ENCODE measurements at places on chromosomes 1 and 21. TPM values are rescaled to one million over a fixed set of nuclear protein-coding genes. Genes with fewer than 3 reads are reported as not detected.

Gene PLEKHG5
- polyA plus RNA-seq = 12.6 TPM

Gene MTARC2
- polyA plus RNA-seq = 53.3 TPM

Gene MAP3K6
- 10.1 TPM for polyA plus RNA-seq

Gene CLCA4
- not detected for polyA plus RNA-seq

Gene HENMT1
- 9.4 TPM for polyA plus RNA-seq

Gene PTPRC
- 5.4 TPM for polyA plus RNA-seq

Gene LORICRIN
- not detected for polyA plus RNA-seq

Gene ABCG1
- polyA plus RNA-seq = 8.5 TPM

Gene PHTF1
- 24.8 TPM for polyA plus RNA-seq

Gene CHI3L2
- 0.23 TPM for polyA plus RNA-seq

GRCh38 chr1:47569681-47570470 is 132.0 kb downstream of the FOXD2 start:
- no peak for DNase-seq

- DNase-seq = no peak
These were observed 80.4 kb upstream of the SPATA6 start for GRCh38 chr1:48552420-48552819.

GRCh38 chr1:41580021-41580420 is 95.5 kb upstream of the EDN2 start:
- no peak for DNase-seq

GRCh38 chr1:109960745-109961094 is 23.8 kb upstream of the AHCYL1 start:
- DNase-seq = no peak

DNA sequence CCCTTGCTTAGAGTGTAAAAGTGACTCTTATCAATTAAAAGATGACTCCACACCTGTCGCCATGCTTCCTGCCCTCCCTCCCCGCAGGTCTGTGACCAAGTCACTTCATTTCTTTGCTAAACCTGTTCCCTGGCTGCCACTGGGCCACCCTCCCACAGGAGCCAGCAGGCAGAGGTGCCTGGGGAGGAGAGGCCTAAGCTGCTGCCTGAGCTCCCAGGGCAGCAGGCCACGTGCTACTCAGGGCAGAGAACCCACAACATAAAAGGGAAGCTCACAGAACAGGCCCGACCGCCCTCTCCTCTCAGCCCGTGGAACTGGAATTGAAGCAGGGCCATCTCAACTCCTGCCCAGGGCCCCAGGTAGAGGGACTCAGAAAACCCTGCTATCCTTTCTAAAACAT is 4.9 kb downstream of the C1orf198 start:
- no peak for DNase-seq

GRCh38 chr1:36387141-36387949 is 1.6 kb upstream of the STK40 start:
- no peak for DNase-seq

DNA sequence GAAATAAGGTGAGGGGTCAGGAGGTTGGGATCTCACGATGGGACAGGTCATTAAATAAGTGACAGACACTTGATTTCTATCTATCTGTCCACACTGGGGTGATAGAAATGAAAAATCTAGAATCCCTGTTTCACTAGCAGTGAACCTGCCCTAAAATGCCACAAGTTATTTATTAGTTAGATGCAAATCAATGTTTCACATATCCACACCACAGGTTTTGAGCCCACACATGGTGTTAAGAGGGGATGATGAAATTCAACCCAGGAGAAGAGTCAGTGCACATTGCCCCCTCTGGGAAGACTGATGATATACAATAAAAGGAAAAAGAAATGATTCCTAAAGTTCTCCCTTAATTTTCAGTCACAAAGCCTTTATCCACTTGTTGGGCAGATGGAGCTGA is 10.1 kb upstream of the NTPCR start:
- DNase-seq = no peak

- DNase-seq = peak; percentile 23
These were observed 97.0 kb upstream of the CHODL start for GRCh38 chr21:18147678-18148077.

DNA sequence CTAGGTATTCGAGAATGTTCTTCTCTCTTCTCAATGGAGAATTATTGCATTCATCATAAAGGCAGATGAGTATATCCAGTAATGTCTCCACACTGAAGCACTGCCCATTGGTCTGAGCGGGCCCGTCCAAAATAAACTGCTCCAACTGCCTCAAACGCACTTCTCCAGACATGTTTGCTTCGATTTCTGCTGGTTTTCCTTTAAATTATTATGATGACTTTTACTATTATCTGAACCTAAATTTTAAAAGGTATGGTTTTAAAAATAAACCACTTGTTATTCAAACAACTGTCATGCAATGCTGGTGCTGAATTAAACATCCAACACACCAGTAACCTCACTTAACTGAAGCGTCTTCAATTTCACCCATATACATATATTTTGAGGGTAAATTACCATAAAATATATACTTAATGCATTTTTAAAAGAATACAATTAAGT is 1.3 kb downstream of the CDC42BPA start:
- DNase-seq = no peak

GRCh38 chr1:198925567-198925966 is 286.7 kb downstream of the PTPRC start:
- no peak for DNase-seq

GRCh38 chr1:168689726-168690602 is 39.0 kb downstream of the DPT start:
- no peak for DNase-seq

DNA sequence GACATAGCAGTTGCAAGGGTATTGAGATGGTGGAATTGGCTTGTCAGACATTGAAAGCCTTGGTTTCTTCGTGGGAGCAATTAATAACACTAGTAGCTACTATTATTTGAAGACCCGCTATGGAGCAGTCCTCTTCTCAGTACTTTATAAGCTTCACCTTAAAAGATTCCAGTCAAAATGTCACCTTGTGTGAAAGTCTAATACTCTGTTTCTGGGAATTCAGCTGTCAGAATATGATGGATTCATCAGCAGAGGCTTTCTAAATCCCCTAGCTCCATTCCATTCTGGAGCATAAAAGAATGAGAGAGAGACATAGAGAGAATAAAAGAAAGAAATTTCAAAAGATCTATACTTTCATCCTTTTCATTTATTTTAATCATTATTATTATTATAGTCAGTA is 375.9 kb upstream of the ADGRL2 start:
- no peak for DNase-seq

DNA sequence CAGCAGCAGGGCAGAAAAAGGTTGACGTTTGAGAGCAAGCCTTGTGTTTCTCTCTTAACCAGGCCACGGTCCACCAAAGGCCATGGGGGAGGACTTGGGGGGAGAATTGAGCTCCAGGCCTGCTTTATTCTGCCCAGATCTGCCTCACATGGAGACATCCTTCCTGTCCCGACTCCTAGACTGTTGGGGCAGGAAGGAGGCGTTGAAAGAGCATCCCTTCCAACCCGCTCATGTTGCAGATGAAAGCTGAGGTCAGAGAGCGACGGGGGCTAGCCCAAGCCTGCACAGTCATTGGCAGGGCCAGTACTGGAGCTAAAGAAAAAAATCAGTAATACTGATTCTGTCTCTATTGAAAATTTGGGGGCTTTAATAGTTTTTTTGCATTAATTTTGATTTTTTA is 46.6 kb downstream of the MYOM3 start:
- DNase-seq = no peak

DNA sequence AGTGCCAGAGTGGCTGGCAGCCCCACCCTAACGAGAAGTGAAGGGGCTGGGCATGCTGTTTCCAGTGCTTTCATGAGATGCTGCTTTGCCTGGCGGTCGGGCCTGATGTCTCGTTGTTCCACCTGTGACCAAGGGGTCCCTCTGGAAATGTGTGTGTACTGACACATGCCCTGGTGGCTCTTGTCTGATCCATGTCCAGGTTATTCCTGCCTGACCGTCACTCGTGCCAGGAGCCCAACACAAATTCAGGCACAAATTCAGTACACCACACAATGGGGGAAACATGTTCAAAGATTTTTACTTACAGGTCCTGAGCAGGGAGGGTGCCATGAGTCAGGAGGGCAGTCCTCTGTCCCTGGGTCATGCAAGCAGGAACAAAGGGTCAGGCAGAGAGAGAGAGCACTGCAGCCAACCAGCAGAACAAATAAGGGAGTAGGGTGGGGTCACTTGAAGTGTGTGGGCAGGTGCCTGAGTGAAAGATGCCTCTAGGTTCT is 76.3 kb downstream of the ADARB1 start:
- DNase-seq = no peak

GRCh38 chr1:245898581-245898980 is 608.5 kb downstream of the SMYD3 start:
- no peak for DNase-seq

DNA sequence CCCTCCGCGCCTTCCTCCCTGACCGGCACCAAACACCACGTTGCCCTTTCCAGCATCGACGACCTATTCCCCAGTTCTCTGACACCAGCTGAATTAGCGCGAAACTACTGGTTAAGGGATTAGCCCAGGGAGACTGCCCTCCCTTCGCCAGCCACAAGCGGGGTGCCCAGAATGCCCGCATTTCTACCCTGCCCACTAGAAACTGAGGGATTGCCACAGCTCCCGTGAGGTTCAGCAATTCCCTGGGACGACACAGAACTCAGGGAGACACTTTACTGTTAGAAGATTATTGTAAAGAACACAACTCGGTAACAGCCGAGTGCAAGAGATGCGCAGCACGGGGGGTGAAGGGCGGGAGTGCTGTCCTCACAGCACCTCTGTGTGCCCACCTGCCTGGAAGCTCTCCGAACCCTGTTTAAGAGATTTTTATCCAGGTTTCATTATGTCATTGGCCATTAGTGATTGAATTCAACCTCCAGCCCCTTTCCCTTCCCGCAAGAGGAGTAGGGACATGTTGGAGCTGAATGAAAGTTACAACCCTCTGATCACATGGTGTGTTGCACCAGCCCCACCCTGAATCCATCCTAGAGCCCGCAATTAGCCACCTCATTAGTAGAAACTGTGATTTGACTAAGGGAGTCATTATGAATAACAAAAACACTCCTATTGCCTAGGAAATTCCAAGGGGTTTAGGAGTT is 15.8 kb upstream of the RIPPLY3 start:
- DNase-seq = no peak

DNA sequence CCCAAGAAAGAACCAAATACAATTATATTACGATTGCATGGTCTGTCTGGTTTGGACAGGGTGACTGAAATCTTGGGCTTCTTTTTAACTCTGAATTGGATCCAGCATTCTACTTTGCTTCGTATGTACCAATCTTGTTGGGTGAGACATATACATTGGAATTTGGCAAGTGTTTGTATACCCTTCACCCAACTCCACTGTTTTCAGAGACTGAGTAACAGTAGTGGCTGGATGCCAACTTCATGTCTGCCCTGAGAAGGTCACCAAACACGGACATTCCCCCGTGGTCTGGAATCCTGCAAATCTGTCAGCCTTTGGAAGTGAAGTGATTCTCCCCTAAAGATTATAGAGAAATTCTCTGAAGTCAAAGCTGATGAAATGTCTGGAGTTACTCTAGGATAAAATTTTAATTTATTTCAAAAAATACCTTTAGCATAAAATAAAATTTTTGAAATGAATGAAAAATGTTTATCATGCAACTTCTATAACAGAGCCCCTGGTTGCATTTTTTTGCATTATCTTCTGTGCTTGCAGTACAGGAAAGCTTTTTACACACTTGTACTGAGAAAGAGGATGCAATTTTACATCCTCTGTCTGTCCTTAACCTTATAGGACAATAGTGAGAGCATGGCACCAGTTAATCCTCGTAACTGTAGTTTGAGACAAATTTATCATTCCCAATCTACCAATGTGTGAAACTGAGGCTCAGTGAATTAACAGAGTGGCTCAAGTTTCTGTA is 201.8 kb downstream of the DISC1 start:
- DNase-seq = no peak

DNA sequence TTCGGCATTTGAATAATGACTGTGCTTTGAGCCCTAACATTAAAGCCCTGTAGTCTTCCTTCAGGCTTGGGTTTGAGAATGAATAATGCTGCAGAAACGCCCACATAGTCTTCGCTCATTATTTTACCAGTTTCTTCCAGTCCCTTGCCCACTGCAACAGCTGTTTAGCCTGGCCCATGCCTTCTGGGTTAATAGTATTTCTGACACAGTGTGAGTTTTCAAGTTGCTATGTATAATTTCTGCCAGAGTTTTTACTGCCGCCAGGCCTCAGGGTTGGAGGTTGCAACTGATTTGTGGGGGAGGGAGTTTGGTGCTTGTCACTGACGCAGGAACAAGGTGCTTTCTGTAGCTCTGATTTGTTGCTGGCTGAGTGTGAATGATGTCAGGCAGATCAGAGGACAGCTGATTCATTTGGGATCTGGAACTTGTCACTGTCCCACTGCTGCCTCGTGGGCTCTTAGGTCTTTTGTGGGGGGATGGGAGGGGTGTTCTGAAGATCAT is 109.8 kb downstream of the MAST2 start:
- DNase-seq = peak; percentile 29

Measured in right renal pelvis (tissue), 4 donors.